Astrocyte (in vitro differentiated cells and primary cell): ENCODE measurements at places on chromosomes 16 and 17. TPM values are rescaled to one million over a fixed set of nuclear protein-coding genes. Genes with fewer than 3 reads are reported as not detected.
A peak's percentile ranks its signal among the peaks of the same experiment; 100 is the strongest.

FLOT2 gene
- 84.4 and 87.3 TPM in 2 replicates for total RNA-seq

DNA sequence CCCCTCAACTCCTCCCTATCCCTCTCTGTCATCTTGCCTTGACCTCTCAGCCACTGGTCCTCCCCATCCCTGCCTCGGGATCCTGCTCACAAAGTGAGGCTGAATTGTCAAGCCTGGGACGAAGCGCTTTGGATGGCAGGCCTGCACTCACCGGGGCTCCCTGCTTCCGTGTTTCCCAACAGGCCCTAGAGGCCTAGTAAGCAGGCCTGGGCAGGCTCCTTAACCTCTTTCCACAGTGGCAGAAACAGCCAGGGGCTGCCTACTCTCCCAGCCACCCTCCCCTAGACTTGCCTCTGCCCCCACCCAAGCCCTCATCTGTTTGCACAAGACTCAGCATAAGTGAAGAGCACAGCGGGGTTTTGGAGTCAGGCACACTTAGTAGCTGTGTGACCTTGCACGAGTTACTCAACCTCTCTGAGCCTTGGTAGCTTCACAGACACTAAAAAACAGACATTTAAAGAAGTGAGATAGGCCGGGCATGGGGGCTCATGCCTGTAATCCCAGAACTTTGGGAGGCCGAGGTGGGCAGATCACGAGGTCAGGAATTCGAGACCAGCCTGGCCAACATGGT, 5.0 kb upstream of the FADS6 start:
- no peak for DNase-seq

- peak; percentile 18 for DNase-seq
Observed at GRCh38 chr17:7862692-7863437, 5.1 kb downstream of the CYB5D1 start.

KRTAP1-5 gene
- total RNA-seq = not detected in 2 replicates

ASB16 gene
- not detected in 2 replicates for total RNA-seq

DNA sequence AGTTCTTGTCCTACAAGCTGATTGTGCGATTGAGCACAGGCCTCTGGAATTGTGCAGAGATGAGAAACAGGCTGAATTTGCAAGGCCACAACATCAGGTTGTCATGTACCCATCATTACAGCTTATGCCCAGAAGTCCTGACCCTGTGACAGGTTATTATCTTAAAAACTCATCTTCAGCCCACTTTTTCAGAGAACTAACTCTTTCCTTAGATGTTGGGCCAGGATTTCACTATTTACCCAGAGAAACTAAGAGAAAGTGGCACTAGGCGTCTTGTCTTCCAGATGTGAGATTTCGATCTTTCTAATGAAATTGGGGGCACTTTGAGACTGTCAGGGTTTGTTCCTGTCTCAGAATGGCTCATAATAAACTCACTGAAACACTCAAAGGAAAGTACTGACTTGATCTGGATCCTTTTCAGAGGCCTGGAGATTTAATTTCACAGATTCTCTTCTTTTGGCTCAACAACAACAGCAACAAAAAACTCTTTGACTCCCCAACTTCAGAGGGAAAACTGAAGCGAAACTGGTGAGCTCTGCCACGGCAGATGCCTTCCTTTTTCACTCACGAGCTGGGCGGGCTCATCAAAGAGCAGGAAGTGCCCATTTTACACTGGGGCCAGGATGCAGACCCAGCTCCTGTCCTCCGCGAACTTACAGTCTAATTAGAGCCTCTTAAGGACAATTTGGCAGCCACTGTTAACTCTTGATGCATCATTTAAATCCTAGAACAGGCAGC, 17.7 kb upstream of the SLC12A3 start:
- DNase-seq = no peak

- peak; percentile 59 for DNase-seq
Observed at GRCh38 chr17:49637050-49637449, 40.8 kb downstream of the SPOP start.

GRCh38 chr16:85081038-85081437, 31.2 kb downstream of the CIBAR2 start:
- no peak for DNase-seq

UNC13D gene
- total RNA-seq = 2.5 and 2.7 TPM in 2 replicates

DNA sequence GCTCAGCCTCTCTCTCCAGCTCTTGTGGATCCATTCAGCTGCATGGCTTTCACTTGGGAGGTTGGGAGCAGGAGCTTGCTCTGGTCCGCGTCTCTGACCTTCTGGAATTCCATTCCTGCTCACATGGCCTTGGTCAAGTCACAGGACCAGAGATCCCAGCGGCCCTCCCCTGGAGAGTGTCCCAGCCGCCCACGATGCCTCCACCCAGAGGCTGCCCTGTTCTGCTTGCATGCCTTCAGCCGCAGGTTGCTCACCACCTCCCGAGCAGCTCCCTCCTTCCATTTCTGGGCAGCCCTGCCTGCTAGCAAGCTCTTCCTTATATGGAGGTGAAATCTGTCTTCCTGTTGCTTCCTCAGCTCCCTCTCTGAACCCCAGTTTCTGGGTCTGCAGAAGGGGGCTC, 32.6 kb downstream of the RAI1 start:
- peak; percentile 78 for DNase-seq
